Stimulated activated CD4-positive, alpha-beta T cell treated with anti-CD3 and anti-CD28 coated beads, Interleukin-1b, Interleukin-23, amount 100 ng/mL, for 48 hours (primary cell): ENCODE measurements at places on chromosomes 4 and X.

DNA sequence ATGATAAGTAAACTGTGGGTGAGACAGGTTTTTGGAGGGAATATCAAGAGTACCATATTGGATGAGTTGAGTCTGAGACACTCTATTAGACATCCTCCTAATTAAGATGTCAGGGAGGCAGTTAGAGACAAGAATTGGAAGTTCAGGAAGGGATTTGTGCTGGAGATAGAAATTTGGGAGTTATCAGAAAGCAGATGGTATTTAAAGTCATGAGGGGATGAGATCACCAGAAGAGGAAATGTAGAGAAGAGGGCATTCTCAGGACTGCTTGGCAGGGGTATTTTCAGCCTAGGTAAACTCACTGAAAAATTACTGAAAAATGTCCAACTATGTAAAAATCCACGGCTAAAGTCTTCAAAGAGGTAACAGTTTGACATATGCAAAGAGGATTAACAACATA lies 161.6 kb upstream of the PGRMC2 start:
- no peak for DNase-seq

GRCh38 chr4:47010347-47010911 lies 17.0 kb upstream of the GABRA4 start:
- no peak for DNase-seq

DNA sequence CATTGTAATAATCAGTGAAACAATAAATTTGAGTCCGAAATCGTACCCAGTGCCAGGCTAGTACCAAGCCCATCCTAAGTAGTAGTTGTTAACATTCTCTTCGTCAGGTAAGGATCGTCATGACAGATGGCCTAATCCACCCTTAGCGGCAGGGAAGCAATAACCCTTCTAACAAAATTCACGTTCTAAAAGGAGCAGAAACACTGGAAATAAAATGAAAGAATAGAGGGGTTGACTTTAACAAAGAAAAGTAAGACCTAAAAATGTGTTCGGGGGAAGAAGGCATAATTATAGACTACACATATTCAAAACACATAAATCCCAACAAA lies 142.7 kb downstream of the CPEB2 start:
- DNase-seq, result no peak

- DNase-seq, result no peak
Observed at GRCh38 chr4:98646422-98646821, 12.0 kb downstream of the TSPAN5 start.

DNA sequence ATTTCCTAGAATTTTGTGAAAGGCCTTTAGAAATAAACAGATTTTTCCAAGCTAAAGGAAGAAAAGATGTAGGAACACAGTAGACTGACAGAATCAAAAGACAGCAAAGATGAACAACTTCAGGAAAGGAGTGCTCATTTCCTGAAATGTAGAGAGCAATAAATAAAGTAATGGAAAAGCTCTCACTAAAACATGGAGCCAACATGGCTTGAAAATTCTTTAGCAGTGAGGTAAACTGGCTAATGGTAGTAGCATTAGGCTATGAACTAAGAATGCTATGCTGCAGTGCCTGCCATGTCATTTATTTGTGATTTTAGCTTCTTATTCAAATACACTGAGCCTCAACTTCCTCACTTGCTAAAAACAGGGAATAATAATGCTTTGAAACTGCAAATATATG lies 108.7 kb downstream of the IQCM start:
- no peak for DNase-seq

DNA sequence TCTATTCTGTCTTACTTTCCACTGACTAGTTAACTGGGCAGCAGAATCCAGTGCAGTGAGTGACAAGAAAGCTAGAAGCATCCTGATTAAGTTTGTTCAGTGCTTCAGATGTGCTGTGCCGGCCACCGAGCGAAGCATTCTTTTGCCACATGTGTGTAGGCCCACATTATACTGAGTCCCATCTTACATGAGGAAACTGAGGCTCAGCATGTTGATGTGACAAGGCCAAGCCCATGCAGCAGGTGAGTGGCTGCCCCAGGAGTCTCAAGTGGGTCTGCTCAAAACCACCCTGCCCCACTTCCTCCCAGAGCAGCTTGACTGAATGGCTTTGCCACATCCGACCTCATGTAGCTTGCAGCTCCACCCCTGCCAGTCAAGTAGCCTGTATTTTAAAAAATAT lies 50.5 kb downstream of the RHOH start:
- peak; percentile 48 for DNase-seq

GRCh38 chr4:26161030-26161824 lies 159.6 kb upstream of the RBPJ start:
- peak; percentile 32 for DNase-seq

DNA sequence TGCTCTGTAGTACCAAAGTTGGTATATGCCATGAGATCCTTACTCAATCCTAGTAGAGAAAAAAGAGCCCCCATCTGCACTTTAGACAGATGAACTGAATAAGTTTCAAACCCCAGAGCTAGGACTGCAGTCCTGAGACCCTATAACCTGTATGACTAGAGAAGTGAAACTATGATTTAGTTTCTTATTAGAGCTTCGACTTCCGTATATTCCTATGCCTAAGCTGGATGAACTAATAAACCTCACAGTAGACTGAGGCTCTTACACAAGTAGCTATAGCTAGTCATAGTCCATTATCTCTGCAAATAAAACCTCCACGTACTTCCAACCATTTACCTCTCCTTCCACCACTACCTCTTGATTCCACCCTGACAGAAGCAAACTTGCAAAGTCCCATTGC lies 6.3 kb upstream of the OTUD4 start:
- no peak for DNase-seq

DNA sequence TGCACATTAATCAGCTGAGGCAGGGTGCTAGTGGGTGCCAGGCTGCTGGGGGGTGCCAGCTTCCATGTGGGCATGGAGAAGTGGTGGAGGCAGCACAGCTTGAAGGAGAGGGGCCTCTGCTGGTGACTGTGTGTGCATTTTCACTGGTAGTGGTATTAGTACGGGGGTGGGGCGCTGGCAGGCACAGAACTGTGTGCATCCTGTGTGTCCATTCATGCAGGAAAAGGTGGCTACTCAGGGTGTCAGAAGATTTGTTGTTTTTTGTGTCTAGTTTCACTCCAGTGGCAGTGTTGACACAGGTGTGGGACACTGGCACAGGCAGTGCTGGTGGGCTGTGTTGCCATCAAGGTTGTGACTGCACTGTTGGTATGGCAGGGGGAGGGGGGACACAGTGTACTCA lies 1303.6 kb downstream of the FAM133A start:
- DNase-seq, result no peak

- DNase-seq, result no peak
Observed at GRCh38 chr4:10135260-10135659, 18.7 kb upstream of the WDR1 start.

GRCh38 chrX:19735244-19735643 lies 152.2 kb downstream of the SH3KBP1 start:
- no peak for DNase-seq

GRCh38 chr4:159358226-159358625 lies 255.3 kb downstream of the RAPGEF2 start:
- DNase-seq, result no peak

DNA sequence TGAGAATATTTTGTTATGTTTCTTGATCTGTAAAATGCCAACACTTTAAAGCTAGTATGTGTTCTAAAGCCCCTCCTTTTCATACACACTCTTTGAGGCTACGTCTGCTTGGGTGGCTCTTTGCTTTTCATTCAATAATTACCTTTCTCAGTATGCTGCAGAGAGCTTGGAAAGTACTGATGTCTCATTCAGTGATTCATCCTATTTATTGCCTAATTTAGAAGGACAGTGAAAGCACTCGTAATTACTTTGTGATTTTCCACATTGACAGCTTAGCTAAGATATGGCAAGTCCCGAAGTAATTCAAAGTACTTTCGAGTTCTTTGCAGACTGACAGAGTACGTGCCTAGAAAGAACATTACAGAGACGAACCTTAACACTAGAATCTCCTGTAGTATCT lies 57.2 kb downstream of the BMP15 start:
- no peak for DNase-seq

- no peak for DNase-seq
Observed at GRCh38 chrX:131735127-131735526, 191.3 kb downstream of the OR13H1 start.

- peak; percentile 32 for DNase-seq
Observed at GRCh38 chrX:66074920-66075879, 35.3 kb upstream of the VSIG4 start.

- no peak for DNase-seq
Observed at GRCh38 chr4:3364199-3364598, 71.4 kb downstream of the RGS12 start.

- no peak for DNase-seq
Observed at GRCh38 chr4:105472871-105473323, 965 bp downstream of the PPA2 start.

GRCh38 chr4:144709159-144709558 lies 63.2 kb downstream of the HHIP start:
- no peak for DNase-seq

DNA sequence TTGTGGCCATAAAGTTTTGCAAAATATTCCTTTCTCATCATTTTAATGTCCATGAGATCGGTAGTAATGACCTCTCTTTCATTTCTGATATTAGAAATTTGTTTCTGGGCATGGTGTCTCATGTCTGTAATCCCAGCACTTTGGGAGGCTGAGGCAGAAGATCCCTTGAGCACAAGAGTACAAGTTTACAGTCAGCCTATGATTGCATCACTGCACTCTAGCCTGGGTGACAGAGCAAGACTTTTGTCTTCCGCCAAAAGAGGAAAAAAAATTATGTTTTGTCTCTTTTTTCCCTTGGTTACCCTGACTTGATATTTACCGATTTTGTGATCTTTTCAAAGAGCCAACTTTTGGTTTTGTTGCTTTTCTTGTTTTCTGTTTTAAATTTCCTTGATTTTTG lies 10.8 kb upstream of the NKAP start:
- DNase-seq, result no peak

- peak; percentile 1 for DNase-seq
Observed at GRCh38 chr4:664713-665231, 9.3 kb downstream of the ATP5ME start.

DNA sequence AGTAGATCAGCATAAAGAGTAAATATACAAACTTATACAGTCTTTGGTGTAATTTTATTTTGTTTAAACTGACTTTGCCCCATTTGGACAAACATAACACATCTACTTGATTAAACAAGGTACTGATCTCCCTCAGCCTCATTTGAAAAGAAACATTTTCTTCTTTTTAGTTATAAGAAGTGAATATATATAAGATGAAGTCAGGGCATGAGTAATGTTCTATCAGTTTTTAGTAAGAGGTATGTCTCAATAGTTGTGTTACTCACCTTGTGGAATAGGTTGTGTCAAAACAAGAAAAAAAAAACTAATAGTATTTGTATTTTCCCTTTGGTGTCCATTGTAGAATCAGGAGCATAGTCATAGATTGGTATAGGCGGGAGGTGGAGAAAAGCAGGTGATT lies 327.4 kb downstream of the RPA4 start:
- DNase-seq, result no peak

GRCh38 chr4:85715991-85716737 lies 241.2 kb downstream of the ARHGAP24 start:
- no peak for DNase-seq

- no peak for DNase-seq
Observed at GRCh38 chr4:100738196-100739165, 220.7 kb upstream of the EMCN start.

GRCh38 chrX:53683556-53684414 lies 2.7 kb downstream of the HUWE1 start:
- DNase-seq, result peak; percentile 92

DNA sequence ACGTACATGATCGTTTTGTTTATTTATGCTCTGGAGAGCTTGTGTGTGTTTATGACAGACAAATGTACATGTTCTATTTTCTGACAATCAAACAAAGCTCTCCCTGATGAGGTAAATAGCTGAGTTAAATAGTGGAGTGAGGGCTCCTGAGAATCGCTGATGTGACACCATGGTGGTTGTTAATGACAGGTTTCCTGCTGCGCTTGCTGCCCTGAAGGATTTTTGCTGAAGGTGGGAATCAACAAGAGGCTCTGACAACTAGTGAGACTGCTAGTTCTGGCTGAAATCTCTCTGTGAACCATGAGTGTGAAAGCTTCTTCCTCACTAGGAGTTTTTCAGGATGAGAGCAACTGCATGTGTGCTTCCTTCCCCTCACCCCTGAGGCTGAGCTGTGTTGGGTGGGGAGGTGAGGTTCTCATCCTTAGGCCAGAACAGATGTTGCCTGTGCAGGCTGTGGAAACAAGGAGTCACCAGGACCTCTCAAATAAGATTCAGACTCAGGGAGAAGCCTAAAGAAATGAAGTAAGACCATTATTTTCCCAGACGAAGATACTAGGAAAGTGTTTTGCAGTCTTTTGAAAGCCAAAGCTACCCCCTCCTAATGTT lies 173.4 kb upstream of the JADE1 start:
- DNase-seq, result no peak

GRCh38 chrX:114619874-114620273 lies 36.0 kb downstream of the HTR2C start:
- DNase-seq, result no peak

- no peak for DNase-seq
Observed at GRCh38 chrX:101973066-101973465, 41.2 kb upstream of the ZMAT1 start.

- DNase-seq, result no peak
Observed at GRCh38 chr4:99221980-99222379, 2.9 kb upstream of the ADH6 start.

- no peak for DNase-seq
Observed at GRCh38 chrX:5236749-5237148, 991.9 kb downstream of the NLGN4X start.

GRCh38 chr4:10115797-10116568 lies 616 bp downstream of the WDR1 start:
- peak; percentile 75 for DNase-seq

- no peak for DNase-seq
Observed at GRCh38 chr4:998096-998691, 5.0 kb upstream of the SLC26A1 start.

GRCh38 chr4:56958111-56958517 lies 19.3 kb downstream of the NOA1 start:
- DNase-seq, result no peak

DNA sequence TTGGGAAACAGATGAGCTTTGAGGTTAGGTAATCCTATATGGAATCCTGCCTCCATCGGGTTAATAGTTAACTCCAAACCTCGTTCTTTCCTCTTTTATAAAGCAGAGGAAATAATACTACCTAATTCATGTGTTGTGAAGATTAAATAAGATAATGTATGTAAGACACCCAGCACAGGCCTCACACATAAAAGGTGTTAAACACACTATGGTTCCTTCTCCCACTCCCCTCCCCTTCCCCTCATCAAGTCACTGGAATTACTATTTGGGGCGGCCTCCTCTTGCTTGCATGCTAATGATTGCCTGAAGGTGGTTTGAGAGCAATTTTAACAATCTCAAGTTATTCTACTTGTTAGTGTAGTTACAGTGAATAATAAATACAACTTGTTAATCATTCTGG lies 404.4 kb upstream of the RASGEF1B start:
- DNase-seq, result no peak
